ENCODE measurements at places on chromosomes 16 and 17.

GRCh38 chr17:77420095-77420803 lies 279.5 kb downstream of the SEC14L1 start:
- no peak for DNase-seq

- DNase-seq, result no peak
Observed at GRCh38 chr16:76963614-76964315, 227.2 kb upstream of the MON1B start.

DNA sequence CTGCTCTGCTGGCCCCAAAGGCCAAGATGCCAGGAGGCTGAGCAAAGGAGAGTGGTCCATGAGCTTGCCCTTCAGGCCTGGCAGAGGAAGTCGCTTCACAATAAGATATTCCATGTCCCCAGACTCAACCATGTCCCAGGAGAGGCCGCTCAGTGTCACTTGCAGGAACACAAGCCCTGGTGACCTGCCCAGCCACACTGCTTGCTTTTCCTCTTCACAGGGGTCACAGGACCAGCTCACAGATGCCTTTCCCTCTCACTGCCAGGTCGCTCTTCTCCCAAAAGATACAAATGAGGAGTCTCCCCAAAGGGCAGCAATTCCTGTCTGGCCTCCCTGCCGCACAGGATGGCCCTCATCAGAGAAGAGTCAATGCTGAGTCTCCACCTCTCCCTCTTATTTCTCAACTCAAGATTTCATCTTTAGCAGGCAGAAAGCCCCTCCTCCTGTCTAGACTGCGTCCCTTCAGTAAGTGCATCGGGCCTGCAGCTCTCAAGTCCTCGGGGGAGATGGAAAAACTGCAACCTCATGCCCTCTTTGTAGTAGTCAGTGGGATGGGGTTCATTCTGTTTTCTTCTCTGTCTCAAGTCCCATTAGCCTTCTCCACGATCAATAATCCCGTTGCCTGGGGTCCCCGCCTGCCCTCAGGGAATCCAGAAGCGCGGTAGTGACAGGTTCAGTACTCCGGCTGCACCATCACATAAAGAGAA lies 5.0 kb downstream of the JUP start:
- no peak for DNase-seq

DNA sequence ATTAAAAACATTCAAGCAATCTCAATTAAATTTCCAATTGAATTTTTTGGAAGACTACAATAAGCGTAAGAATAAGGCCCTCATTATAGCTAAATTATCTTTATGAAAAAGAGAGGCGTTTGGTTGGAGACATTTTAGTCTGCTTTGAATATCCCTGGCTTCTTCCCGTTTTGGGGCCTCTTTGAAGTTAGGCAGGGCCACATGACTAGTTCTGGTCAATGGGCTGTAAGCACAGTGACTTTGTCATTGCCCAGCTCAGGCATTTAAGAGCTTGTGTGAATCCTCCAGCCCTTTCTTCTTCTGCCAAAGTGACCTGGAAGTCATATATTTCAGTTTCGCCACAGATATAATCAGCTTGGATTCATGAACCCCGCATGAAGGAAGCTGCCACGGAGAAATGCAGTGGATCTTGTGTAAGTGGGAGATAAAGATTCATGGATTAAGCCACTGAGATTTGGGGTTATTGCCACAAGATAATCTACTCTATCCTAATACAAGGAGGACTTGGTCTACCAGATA lies 21.7 kb upstream of the UBTF start:
- DNase-seq, result no peak

- no peak for DNase-seq
Observed at GRCh38 chr16:57594531-57595031, 33.8 kb upstream of the ADGRG1 start.

Measured in stimulated activated CD4-positive, alpha-beta T cell treated with anti-CD3 and anti-CD28 coated beads, Interleukin-1b, Interleukin-23, amount 100 ng/mL, for 1 hour (primary cell).